ENCODE measurements at places on chromosomes 11 and 22.

- no peak for DNase-seq
These were observed 51.1 kb upstream of the THY1 start for GRCh38 chr11:119473901-119474681.

DNA sequence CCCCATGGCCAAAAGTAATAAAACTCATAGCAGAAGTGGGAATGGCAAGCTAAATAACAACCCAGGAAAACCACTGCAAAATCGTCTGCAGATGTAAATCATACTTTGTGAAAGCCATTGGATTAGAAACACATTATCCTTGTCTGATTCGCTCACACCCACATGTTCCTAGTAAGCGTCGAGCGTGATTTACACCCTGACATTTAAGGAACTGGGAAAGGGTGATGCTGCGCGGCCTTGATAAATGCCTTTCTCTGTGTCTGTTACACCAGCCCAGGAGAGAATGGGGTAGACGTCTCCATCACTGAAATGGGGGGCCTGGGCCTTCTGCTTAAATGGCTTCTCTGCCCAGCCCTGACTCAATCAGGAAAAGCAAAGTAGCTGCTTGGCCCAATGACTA is 162.7 kb downstream of the NTM start:
- DNase-seq, result no peak

- DNase-seq, result no peak
These were observed 240.7 kb upstream of the B3GAT1 start for GRCh38 chr11:134652586-134653255.

DNA sequence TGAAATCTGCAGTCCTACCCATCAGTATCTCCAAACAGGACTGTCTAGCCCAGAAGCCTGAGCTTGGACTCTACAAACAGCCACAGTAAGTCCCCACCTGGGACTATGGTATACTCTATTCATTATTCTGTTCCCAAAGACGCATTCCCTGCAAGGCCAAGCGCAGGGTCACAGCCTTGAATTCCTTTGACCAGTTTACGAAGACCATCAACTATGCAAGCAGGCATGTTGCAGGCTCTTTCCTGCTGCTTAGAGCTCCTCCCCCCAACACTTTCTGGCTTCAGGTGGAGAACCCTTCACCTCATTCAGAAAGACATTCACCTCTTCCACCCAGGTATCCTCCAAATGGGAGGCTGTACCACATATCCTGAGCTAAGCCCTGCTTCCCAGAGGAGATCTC is 62.5 kb downstream of the TIMP3 start:
- DNase-seq, result no peak

GRCh38 chr11:76131142-76131541 is 75.2 kb downstream of the WNT11 start:
- DNase-seq, result no peak

DNA sequence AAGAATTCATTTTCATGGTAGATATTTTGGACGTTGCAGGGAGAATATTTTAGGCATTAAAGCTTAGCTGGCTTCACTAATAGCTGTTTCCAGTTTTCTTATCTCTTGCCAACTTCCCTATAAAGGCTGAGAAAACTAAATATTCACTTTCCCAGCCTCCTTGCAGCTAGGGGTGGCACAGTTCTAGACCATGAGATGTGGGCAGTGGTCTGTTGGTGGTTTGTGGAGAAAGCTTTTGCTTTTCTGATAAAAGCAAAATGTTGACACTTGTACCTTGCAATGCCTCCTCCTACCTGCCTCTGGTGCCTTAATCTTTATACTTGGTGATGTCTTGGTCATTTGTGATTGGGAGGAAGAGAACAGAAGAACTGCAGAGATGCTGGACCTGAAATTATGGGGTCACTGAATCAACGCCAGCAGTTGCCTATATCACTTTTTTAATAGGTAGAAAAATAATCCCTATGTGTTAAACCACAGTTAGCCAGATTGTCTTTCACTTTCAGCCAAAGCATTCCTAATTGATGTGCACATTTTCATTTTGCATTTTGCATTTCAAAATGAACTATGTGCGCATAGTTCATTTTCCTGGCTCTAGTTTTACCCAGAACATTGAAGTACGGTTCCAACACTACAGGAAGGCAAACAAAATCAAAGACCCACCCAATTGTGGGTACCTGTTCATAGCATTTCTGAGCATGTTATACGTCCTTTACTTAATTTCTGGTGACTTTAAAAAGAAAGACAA is 24.9 kb upstream of the ABTB2 start:
- DNase-seq, result peak; percentile 80

DNA sequence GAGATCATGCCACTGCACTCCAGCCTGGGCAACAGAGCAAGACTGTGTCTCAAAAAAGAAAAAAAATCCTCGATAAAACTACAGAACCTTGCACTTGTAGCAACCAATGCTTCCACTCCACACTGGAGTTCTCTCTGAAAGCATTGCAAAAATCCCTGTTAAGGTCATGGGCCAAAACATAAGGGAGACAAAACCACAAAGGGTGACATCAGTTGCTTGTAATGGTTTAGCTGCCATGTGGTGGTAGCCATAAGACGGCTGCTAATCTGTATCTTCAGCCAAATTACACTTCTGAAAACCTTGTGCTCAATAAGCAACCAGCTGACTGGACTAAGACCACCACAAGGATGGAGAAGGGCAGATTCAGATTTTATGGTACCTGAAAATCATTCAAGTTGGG is 20.6 kb upstream of the TPH1 start:
- no peak for DNase-seq

DNA sequence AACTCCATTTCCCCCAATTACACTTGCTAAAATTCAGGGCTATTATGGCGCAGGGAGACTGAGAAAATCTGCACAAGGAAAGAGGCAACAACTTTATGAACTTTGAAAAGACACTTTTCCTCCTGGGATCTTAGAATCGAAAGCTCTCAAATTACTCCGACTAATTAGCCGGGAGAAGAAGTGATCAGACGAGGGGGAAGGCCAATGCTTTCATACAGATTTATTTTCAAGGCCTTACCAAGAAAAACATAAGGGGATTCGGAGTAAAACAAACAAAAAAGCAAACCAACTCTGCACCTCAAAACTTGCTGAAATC is 1.6 kb downstream of the PAX6 start:
- DNase-seq, result no peak

GRCh38 chr11:119637481-119637880 is 91.5 kb downstream of the NECTIN1 start:
- peak; percentile 87 for DNase-seq

- DNase-seq, result no peak
These were observed 41.0 kb upstream of the PARVG start for GRCh38 chr22:44139773-44140172.

- DNase-seq, result no peak
These were observed 16.1 kb upstream of the PPARA start for GRCh38 chr22:46134111-46134705.
